ENCODE measurements at places on chromosomes 13 and 19. TPM values are rescaled to one million over a fixed set of nuclear protein-coding genes. Genes with fewer than 3 reads are reported as not detected.

FREM2 gene
- 5.5 TPM for polyA plus RNA-seq

PTH2 gene
- polyA plus RNA-seq, result not detected

KISS1R gene
- polyA plus RNA-seq, result not detected

IZUMO1 gene
- polyA plus RNA-seq, result 0.96 TPM

C1QTNF9B gene
- 2.5 TPM for polyA plus RNA-seq

MISP3 gene
- polyA plus RNA-seq, result 0.49 TPM

TNFAIP8L1 gene
- 13.1 TPM for polyA plus RNA-seq

PARP4 gene
- 24.7 TPM for polyA plus RNA-seq

INSR gene
- 19.0 TPM for polyA plus RNA-seq

RCBTB2 gene
- polyA plus RNA-seq, result 21.6 TPM

NCAN gene
- polyA plus RNA-seq, result 0.06 TPM

DZIP1 gene
- 26.7 TPM for polyA plus RNA-seq

CALR3 gene
- not detected for polyA plus RNA-seq

CEACAM7 gene
- polyA plus RNA-seq, result not detected

AKAP8 gene
- polyA plus RNA-seq, result 22.1 TPM

ZNF729 gene
- polyA plus RNA-seq, result not detected

SPIB gene
- polyA plus RNA-seq, result 1.3 TPM

ZNF667 gene
- polyA plus RNA-seq, result 11.0 TPM

SHISA2 gene
- polyA plus RNA-seq, result 82.8 TPM

ZNF837 gene
- 1.6 TPM for polyA plus RNA-seq

LMTK3 gene
- 0.09 TPM for polyA plus RNA-seq

CYP4F2 gene
- not detected for polyA plus RNA-seq

CDK8 gene
- polyA plus RNA-seq, result 19.9 TPM

C19orf33 gene
- polyA plus RNA-seq, result not detected

OR10H1 gene
- polyA plus RNA-seq, result not detected
